HFFc6 (cell line): ENCODE measurements at places on chromosomes 4 and X. TPM values are rescaled to one million over a fixed set of nuclear protein-coding genes. Genes with fewer than 3 reads are reported as not detected.

DNA sequence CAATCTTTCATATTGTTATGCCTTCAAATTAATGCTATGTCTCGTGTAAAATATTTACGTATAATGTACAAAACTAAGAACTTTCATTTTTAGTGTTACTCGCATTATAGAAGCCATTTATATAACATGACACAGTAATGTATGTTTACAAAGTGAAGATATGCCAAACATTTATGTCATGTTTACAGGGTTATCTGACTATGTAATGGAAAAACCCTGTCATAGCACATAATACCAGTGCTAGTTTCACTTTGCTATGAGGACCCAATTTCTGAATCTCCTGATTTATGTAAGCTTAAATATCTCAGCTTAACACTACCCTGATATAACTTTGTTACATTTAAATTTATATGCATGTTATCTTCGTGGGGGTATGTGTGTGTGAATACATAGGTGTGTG, 233.1 kb downstream of the FAT4 start:
- no peak overlapping the region for H3K4me3 ChIP-seq
- no peak overlapping the region for H3K27ac ChIP-seq
- no peaks in the 10 kb centered on the region for H3K27me3 ChIP-seq
- H3K36me3 ChIP-seq = no peaks in the 10 kb centered on the region

GRCh38 chr4:150909116-150909515, 106.0 kb downstream of the LRBA start:
- H3K27ac ChIP-seq = no peak overlapping the region
- no peak overlapping the region for H3K4me3 ChIP-seq
- no peaks in the 10 kb centered on the region for H3K27me3 ChIP-seq

GRCh38 chr4:10403633-10404445, 53.4 kb downstream of the ZNF518B start:
- no peaks in the 10 kb centered on the region for H3K4me1 ChIP-seq
- H3K4me3 ChIP-seq = no peak overlapping the region
- peaks cover 8% of the 10 kb centered on the region; the same call in 1 of the 2 replicates for H3K27me3 ChIP-seq

Gene ERAS
- not detected in 3 replicates for total RNA-seq

DNA sequence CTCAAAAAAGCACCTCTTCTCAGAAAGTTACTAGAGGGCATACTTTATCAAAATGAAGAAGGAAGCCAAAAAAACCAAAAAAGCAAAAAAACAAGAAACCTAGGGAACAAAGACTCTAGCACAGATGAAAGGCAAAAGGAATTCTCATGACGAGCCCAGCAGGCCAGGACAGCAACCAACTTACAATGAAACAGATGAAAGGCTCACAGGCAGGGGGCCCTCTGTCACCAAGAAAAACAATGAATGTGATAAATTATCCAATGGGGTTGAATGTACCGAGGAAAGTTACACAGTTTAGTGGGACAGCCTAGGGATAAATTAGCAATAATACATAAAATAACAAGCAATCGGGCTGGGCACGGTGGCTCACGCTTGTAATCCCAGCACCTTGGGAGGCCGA, 79.0 kb downstream of the GPR82 start:
- H3K27me3 ChIP-seq = no peaks in the 10 kb centered on the region; the same call in 1 of the 2 replicates
- no peak for DNase-seq
- no peaks in the 10 kb centered on the region; the same call in 1 of the 2 replicates for H3K36me3 ChIP-seq
- no peak overlapping the region for H3K4me3 ChIP-seq

GRCh38 chr4:181234951-181235680, 1008.1 kb upstream of the TENM3 start:
- no peak overlapping the region for H3K4me3 ChIP-seq
- no peak overlapping the region for H3K27ac ChIP-seq
- no peaks in the 10 kb centered on the region for H3K36me3 ChIP-seq
- no peaks in the 10 kb centered on the region for H3K27me3 ChIP-seq
- no peaks in the 10 kb centered on the region for H3K4me1 ChIP-seq
- no peak for DNase-seq

DNA sequence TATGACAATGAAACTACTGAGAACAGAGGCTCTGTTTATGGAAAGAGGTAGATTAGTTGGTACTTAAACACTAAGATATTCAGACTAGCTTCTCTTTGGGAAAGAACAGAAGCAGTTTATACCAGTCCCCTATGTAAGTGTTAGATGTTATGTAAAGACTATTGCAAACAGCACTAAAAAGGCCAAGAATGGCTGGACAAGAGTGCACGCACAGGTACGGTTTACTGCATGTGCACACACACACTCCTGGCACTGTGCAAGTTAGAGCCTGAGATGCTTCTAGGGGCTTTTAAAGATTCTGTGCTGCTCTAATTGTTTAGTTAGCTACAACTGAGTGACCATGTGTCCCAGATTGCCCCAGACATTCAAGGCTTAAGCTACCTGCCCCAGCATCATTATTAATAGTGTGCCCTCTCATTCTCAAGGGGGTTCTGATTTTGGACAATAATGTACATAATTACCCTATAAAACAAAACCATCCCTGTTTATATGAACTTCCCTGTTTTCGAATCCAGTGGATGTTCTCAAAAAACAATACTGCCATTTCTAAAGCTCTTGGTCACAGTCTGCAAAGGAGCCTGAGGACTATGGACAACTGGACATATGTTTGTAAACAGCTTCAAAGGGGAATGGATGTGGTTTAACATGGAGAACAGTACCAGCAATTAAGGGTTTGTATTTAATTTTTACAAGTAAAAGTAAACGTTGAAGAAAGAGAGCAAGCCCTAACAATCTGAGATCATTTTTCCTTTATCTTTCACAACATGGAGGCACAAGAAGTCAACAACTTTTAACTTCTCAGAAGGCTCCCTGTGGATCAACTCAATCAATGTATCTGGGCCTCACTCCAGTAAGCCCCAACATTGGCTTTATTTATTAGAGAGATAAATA, 2.0 kb downstream of the SETD7 start:
- no peak for DNase-seq
- H3K36me3 ChIP-seq = no peaks in the 10 kb centered on the region
- H3K27ac ChIP-seq = peak overlapping the region; percentile 91
- peak overlapping the region; percentile 94 for H3K4me3 ChIP-seq

DNA sequence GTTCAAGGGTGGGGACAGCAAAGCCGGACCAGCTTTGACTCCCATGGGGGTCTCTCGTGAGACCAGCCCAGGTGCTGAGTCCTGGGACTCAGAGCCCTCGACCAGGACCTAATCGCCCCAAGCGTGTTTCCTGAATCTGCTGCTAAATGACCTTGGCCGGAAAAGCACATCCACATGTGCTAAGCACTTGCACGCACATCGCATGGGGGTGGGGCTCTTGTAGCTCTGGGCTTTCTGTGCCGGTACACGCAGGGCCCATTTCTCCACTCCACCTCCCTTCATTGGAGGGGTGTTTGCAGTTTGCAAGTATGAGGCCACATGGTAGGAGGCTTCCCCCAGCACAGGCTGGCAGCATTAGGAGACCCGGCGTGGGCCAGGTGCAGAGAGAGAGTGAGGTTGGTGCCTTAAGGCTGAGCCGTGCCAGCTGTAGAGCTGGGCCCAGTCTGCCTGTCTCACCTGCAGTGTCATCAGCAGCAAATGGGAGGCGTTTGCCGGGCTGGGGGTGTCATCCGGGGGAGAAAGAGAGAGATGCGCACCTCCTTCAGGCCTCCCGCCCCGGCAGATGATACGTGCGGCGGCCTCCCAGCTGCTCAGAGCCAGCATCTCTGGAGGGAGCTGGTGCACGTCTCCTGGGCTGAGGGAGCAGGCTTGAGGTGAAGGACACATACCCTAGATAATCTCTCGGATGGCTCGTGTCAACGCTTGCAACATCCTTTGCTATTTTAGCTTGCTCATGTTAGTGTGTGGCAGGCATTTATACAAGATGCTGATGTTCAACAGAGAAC, 45.2 kb upstream of the CLCN4 start:
- H3K4me3 ChIP-seq = no peak overlapping the region
- no peak for DNase-seq
- H3K27me3 ChIP-seq = no peaks in the 10 kb centered on the region; the same call in 1 of the 2 replicates
- H3K4me1 ChIP-seq = no peaks in the 10 kb centered on the region; the same call in 1 of the 2 replicates

DNA sequence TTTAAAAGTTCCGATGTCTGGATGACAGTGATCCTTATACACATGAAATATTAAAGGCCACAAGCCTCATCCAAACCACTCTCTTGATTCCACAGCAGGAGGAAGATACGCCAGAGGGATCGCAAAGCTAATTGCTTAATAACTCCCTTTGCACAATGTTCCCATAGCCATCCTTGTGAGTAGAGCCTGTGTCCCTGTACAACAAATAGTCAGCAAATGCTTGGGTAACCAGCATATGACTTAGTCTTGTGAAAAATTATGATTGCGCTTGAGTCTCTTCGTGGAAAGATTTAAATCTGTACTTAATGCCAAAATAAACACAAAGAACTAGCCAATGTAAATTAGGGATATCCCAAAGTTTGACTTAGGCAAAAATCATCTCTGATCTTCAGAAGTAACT, 31.5 kb downstream of the SLC9A7 start:
- peaks cover 32% of the 10 kb centered on the region for H3K4me1 ChIP-seq
- no peak overlapping the region for H3K4me3 ChIP-seq
- H3K36me3 ChIP-seq = peaks cover 4% of the 10 kb centered on the region
- no peak for DNase-seq
- H3K27ac ChIP-seq = no peak overlapping the region

Gene SPANXN3
- not detected in 2 replicates for total RNA-seq

GRCh38 chrX:141415889-141416288, 168.6 kb downstream of the SPANXA1 start:
- H3K4me1 ChIP-seq = peaks cover 44% of the 10 kb centered on the region
- DNase-seq = no peak
- no peak overlapping the region; the same call in 1 of the 2 replicates for H3K27ac ChIP-seq
- H3K36me3 ChIP-seq = no peaks in the 10 kb centered on the region; the same call in 1 of the 2 replicates
- no peak overlapping the region for H3K4me3 ChIP-seq

Gene TDO2
- total RNA-seq = 0.20 TPM in 1 of 3 replicates, not detected in the others

DNA sequence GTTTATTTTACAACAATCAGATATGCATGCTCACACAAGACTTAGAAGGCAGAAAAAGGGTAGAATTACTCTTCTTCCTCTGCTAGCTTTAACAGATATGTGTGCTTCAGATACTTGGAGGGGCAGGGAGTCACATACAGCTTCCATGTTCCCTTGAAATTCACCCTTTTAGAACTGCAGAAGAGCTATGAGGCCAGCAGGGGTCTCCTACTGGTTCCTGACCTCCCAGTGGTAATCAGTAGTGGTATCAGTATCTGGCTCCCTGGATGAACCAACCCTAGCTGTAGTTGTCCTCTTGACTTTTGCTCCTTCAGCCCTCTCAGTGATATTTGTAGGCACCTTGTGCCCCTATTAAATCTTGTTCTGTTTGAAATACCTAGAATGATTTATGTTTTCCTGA, 81.5 kb downstream of the RCHY1 start:
- no peak overlapping the region for H3K27ac ChIP-seq
- H3K4me3 ChIP-seq = no peak overlapping the region
- peak; percentile 10 for DNase-seq
- no peaks in the 10 kb centered on the region for H3K4me1 ChIP-seq
- no peaks in the 10 kb centered on the region for H3K36me3 ChIP-seq

- no peaks in the 10 kb centered on the region for H3K36me3 ChIP-seq
- no peak overlapping the region for H3K27ac ChIP-seq
- peaks cover 16% of the 10 kb centered on the region; the same call in 1 of the 2 replicates for H3K4me1 ChIP-seq
- H3K27me3 ChIP-seq = no peaks in the 10 kb centered on the region; the same call in 1 of the 2 replicates
Measured at GRCh38 chrX:13090339-13091110, 46.1 kb upstream of the FAM9C start.

GRCh38 chrX:51192104-51192503, 140.5 kb upstream of the NUDT10 start:
- no peak overlapping the region for H3K27ac ChIP-seq
- no peak for DNase-seq
- no peaks in the 10 kb centered on the region for H3K36me3 ChIP-seq
- no peaks in the 10 kb centered on the region for H3K27me3 ChIP-seq

GRCh38 chrX:108735679-108736508, 469 bp downstream of the IRS4 start:
- peak overlapping the region; percentile 30; the same call in 1 of the 2 replicates for H3K4me3 ChIP-seq
- DNase-seq = no peak
- H3K27ac ChIP-seq = no peak overlapping the region
- H3K36me3 ChIP-seq = no peaks in the 10 kb centered on the region
- H3K27me3 ChIP-seq = peaks cover 15% of the 10 kb centered on the region

- H3K27me3 ChIP-seq = no peaks in the 10 kb centered on the region
- DNase-seq = no peak
- no peaks in the 10 kb centered on the region for H3K36me3 ChIP-seq
- H3K27ac ChIP-seq = no peak overlapping the region
- H3K4me1 ChIP-seq = no peaks in the 10 kb centered on the region
Measured at GRCh38 chrX:84634201-84634782, 132.0 kb upstream of the HDX start.
